Left kidney (tissue), 8 donors: ENCODE measurements at places on chromosomes 7 and 10.

DNA sequence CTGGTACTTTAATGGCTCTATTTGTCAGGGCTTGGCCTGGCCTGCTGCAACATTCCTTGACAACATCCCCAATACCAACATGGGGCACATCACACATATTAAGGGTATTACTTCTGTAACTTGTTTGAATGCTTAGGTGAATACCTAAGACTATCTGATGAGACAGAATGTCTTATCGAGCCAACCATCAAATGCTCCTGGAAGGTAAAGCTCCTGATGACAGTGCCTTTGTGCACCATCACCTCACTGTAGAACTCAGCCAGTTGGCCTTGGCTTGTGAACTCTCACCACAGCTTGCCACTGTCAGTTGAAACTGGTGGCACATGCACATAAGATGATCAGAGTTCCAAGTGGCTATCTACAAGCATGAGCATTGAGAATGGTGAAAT is 3.7 kb upstream of the MYO1G start:
- DNase-seq: no peak

- no peak for DNase-seq
Measured at GRCh38 chr7:63093481-63093880, 905.2 kb upstream of the ZNF722 start.

- peak; percentile 90 for DNase-seq
Measured at GRCh38 chr10:79178614-79179163, 109.9 kb downstream of the ZMIZ1 start.

- no peak for DNase-seq
Measured at GRCh38 chr10:133185916-133186315, 25.9 kb downstream of the KNDC1 start.

GRCh38 chr10:89518108-89518507 is 17.3 kb downstream of the SLC16A12 start:
- no peak for DNase-seq

DNA sequence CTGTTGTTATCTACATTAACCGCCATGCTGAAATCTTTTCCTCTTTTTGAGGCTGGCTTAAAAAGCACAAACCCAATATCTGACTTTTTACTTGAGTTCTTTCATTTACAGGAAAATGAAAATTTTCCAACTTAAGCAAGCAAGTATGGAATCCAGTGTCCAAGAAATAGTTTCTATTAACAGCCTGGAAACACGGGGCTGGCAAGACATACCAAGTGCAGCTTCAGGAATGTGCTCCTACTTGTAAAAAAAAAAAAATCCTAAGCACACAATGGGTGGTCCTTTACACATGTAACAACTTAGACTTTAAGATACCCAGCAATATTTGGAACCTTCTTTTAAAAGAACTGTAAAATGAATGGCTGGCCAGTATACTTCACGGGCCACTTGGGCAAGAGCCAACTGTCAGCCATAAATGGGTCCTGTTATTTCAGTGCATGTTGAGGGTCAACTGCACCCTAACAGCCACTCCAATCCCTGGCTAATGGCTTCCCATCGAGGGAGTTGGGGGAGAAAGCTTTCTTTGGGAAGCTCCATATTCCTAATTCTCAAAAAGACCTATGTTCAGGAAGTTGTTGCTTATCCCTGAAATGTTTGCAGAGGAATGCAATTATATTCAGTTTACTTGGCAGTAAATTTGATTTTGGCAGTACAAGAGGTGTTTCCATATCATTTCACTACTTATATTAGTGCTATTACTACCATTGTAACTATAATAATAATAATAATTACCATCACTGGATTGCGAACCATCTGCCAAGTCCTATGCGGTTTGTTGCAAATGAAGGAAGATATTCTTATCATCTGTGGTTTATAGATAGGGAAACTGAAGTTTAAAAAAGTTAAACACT is 236.4 kb upstream of the TMEM72 start:
- DNase-seq: no peak

- DNase-seq: no peak
Measured at GRCh38 chr7:157503229-157503628, 166.4 kb downstream of the DNAJB6 start.

DNA sequence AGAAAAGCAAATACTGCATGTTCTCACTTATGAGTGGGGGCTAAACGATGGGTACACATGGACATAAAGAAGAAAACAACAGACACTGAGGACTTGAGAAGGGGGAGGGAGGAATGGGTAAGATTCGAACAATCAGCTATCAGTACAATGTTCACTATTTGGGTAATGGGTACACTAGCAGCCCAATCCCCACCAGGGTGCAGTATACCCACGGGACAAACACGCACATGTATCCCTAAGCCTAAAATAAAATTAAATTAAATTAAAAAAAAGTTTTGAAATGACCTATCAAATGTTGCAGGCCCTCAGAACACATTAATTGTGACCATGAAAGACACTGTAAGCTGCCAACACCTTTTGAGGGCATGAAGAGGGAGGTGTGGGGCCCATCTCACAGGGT is 316.0 kb downstream of the WDR37 start:
- no peak for DNase-seq

- no peak for DNase-seq
Measured at GRCh38 chr7:6293202-6293601, 20.8 kb upstream of the CYTH3 start.

- DNase-seq: no peak
Measured at GRCh38 chr7:81036871-81037270, 118.0 kb upstream of the SEMA3C start.

DNA sequence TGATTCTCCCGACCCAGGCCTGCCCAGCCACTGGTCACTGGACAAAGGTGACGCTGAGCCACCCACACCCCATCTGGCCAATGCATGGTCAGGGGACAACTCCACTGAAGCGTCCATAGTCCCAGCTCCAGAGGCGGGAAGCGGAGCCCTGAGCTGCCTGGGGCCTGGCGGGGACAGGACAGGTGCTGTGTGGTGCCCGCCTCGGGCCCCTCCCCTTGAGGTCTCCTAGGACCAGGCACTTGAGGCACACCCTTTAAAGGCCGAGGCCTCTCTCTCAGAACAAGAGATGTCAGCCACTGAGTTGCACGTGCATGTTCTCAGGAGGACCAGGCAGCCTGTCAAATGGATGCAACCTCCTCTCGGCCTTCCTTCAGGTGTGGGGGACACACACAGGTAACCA is 52.5 kb upstream of the PPP2R2D start:
- no peak for DNase-seq

GRCh38 chr7:31082447-31082846 is 30.3 kb downstream of the ADCYAP1R1 start:
- peak; percentile 14 for DNase-seq

DNA sequence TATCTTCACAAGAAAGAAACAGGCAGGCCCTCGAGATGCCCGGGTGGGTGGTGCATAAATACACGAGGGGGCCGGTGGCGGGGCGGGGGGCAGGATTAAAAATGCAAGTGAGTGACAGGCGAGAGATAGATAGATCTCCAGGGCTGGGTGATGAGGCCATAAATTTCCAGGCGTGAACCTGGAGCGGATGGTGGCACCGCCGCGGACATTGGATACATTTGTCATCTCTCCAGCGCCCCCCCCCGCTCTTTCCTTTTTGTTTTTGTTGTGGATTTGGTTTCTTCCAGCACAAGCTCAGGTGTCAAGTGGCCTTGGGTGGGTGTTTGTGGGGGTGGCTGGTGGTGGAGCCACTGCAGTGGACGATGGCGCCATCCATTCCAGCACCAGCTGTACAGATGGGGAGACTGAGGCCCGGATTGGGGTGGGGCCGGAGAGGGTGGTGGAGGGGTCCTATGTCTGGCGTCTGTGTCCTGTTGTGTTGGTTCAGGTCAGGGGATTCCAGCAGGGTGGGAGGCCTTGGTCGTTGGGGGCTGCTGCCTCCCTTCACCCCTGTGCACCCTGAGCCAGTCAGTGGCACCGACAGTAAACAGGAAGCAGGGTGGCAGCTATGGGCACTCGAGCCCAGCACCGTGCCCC is 2.9 kb downstream of the ELFN1 start:
- no peak for DNase-seq
